ENCODE measurements at places on chromosomes 4 and X. TPM values are rescaled to one million over a fixed set of nuclear protein-coding genes. Genes with fewer than 3 reads are reported as not detected.

- no peak for DNase-seq
These were observed 222.1 kb upstream of the RPL34 start for GRCh38 chr4:108398316-108398715.

DNA sequence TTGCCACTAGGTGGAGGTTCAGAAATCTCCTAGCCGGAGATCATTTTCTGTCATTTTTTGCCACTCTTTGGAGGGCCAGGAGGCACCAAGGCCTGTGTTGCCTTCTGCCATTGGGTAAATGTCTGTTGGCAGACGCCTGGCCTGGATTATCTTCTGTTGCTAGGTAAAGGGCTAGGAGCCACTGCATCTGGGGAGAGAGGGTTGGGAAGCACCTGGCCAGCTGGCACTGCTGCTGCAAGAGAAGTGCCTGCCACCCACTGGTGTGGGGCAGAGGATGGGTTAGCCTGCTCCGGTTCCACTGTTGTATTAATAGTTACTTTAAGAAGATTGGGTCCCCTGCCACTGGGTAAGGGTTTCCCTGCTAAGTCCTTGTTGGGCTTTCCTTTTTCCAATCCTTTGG, 58.1 kb downstream of the AWAT2 start:
- no peak for DNase-seq

- DNase-seq = no peak
These were observed 42.6 kb downstream of the GABRG1 start for GRCh38 chr4:46081248-46081647.

DNA sequence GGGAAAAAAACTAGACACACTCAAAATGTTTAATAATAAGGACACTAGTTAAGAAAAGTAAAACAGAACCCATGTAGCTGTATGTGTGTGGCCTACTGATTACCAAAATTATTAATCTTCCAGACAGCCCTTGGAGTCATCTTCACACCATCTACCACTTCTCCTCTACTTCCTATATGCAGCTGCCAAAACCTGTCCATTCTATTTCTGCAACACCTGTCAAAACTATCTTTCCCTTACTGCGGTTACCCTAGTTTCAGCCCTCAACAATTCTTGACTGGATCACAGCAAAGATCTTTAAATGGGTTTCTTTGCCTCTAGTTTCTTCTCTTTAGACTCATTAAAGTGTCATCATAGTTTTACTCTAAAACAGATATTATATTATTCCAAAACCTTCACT, 72.6 kb downstream of the GPR82 start:
- DNase-seq = no peak

DNA sequence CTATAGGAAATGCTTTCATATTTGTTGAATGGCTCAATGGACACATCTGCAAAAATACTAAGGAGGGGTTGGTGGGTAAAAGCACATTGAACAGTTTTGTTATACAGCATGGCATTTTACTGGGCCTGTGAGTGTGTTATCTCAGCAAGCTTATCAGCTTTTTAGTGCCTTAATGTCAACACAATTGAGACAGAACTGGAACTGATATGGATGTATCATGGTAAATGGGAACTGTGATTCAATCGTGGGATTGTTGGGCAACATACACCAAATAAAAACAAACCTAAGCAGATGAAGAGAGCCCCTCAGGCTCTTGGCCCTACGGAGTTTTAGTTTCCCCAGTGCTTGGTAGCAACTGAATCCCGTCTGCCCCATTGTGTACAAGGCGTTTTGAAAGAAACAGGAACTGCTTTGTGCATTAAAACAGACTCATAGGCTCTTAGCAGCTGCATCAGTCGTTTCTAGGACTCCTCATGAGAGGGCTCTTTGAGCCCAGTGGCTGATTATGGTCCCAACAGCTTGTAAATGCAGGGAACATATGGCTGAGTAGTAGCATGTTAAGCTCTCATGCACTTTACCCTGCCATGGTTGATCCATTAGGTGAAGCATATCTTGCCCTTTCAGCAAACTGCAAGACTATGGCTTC, 7.3 kb downstream of the GPR119 start:
- no peak for DNase-seq

GRCh38 chr4:689723-690122, 772 bp upstream of the SLC49A3 start:
- DNase-seq = no peak

DNA sequence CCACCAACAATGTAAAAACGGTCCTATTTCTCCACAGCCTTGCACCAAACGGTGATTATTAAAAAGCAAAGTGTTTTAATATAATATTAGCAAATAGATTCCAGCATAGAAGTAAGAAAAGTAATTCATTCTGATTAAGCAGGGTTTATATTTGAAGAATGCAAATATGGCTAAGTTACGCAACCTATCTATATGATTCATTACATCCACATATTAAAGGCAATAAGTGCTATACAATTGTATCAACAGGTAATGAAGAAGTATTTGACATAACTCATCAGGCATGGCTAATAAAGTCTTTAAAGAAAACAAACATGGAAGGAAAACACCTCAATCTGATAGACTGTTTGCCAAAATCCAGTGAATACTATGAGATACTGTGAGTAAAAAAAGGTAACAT, 29.0 kb downstream of the KCNE5 start:
- no peak for DNase-seq

DNA sequence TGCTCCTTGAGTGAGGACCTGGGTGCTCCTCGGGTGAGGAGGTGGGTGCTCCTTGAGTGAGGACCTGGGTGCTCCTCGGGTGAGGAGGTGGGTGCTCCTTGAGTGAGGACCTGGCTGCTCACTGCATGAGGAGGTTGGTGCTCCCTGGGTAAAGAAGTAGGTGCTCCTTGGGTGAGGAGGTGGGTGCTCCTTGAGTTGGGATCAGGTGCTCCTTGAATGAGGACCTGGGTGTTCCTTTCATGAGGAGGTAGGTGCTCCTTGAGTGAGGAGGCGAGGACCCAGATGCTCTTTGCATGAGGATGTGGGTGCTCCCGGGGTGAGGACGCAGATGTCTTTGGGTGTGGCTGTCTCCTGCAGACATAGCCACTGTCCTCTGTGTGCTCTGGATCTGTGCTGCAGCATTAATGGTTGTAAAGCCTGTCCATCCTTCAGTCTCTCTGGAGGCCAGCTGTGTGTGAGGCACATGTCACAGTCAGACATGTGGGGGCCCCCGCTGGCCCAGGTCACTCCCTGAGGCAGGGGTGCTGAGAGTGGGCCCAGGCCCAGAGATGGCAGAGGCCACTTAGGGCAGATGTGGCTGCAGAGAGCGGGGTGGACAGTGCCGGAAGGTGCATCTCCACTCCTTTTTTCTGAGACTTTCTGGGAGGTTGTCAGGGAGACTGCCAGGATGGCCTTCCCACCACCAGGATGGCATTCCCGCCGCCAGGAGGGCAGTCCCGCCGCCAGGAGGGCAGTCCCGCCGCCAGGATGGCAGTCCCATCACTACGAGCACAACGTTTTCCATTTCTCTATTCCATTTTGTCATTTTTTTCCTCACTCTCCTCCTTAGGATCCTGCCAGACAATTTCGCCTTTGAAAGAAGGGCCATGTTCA, 101.8 kb downstream of the HMX1 start:
- no peak for DNase-seq

GRCh38 chr4:2907706-2908293, 55.4 kb downstream of the NOP14 start:
- DNase-seq = no peak

DNA sequence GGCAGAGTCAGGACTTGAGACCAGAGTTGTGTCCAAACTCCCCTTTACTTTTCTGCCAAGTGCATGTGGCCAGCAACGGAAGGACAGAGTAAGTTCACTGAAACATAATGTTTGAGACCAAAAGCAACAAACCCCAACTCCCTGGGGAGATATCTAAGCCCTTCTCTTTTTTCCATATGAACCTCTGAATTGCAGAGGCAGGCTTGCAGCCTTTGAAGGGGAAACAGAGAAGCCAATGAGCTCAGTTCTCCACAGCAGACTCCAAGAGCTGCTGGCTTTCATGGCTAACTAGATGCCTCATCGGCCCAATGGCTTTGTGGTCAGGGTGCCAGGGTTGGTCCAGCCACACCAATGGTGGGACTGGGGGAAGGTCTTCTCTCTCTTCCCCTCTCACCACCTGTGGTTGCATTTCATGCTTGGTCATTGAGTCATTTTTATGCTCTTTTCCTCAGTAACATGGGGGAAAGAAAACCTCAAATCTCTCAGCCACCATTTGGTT, 34.0 kb downstream of the STARD8 start:
- DNase-seq = no peak

The KDR gene
- total RNA-seq = not detected
